ENCODE measurements at places on chromosomes 11 and 22. TPM values are rescaled to one million over a fixed set of nuclear protein-coding genes. Genes with fewer than 3 reads are reported as not detected.

Gene DBX1
- total RNA-seq = not detected

Gene C11orf97
- not detected for total RNA-seq

Gene ADORA2A
- 35.7 TPM for total RNA-seq

Gene C11orf52
- not detected for total RNA-seq

Gene TRIM48
- not detected for total RNA-seq

Gene C22orf23
- total RNA-seq = 0.16 TPM

Gene TXNRD2
- total RNA-seq = 24.4 TPM

Gene GAB4
- 0.29 TPM for total RNA-seq

Gene RAPSN
- total RNA-seq = 3.5 TPM

Gene OR5AS1
- not detected for total RNA-seq

Gene OR52I1
- total RNA-seq = not detected

Gene TMEM184B
- 17.4 TPM for total RNA-seq

Gene RFPL1
- total RNA-seq = not detected

All from activated B cell treated with CpG ODN at 0.5 μM for 24 hours (primary cell).